ENCODE measurements at places on chromosomes 16 and 17.

- no peak for DNase-seq
These were observed 41.5 kb downstream of the NT5M start for GRCh38 chr17:17344507-17345293.

DNA sequence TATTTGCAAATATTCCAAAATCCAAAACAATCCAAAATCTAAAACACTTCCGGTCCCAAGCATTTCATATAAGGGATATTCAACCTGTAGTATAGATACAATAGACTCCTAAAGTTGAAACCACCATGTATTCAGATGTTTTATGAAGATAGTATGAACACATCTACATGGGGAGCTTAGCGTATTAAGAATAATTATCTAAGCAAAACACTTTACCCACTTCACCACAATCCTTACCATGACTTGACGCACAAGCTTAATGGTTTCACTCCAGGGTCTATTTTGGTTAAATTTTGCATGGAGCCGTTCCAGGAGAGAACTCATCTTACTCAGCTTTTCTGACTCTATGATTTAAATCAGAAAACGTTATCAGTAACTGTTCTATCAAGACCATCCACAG, 3.5 kb downstream of the MED1 start:
- no peak for DNase-seq

GRCh38 chr17:80822700-80823410, 168.8 kb upstream of the CHMP6 start:
- no peak for DNase-seq

DNA sequence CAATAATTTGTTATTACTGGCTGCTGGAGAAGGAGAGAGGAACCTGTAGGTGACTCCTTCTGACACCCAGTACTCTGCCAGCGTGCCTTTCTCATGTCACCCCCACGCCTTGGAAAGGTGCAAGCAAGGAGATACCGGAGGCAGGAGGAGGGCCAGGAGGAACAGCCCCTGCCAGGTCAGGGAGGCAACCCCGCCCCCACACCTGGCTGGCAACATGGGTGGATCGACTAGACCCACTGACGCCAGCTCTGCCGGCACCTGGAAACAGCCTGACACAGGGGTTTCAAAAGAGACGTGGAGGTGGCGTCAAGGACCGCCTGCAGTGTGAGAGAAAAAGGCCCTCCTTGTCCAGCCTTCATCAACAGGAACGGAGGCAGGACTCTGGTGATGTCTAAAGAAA, 62.3 kb downstream of the CYB5B start:
- no peak for DNase-seq

DNA sequence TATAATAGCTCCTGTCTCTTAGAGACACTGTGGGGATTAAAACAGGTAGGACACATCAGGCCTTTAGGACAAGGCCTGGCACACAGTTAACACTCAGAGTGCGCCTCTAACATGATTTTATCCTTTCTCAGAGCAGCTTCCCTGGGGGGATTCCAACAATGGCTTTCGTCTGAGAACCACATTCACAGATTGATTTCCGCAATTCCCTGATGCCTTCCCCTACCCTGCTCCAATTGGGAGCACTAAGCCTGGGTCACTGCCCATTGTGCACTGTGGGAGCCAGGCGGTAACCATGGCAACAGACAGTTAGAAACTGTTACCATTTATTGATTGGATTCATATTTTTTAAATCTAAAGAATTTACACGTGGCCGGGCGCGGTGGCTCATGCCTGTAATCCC, 5.9 kb upstream of the ALKBH5 start:
- DNase-seq: no peak

DNA sequence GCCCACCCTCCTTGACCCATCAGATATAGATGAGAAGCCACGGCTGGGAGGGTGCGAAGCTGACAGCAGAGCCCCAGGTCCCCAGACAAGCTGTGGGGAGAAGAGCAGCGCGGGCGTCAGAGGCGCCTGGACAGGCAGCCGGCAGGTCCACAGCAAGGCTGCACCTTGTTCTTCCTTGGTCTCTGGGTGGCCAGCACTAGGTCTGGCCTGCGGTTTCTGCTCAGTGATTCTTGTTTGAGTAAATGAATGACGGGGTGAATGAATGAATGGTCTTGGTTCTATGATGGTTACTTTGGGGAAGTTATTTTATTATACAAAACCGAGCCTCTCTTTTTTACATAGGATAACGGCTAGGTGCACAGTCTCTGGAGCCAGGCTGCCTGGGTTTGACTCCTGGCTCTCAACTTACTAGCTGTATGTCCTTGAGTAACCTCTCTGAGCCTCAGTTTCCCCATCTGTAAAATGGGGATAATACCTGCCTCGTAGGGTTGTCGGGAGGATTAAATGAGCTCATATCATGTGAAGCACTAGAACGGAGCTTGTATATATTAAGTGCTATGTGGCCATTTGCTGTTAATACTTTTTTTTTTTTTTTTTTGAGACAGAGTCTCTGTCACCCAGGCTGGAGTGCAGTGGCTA, 86.1 kb downstream of the RAB11FIP4 start:
- no peak for DNase-seq

- DNase-seq: no peak
These were observed 490.2 kb upstream of the SALL1 start for GRCh38 chr16:51641191-51641765.

GRCh38 chr17:8397636-8398035, at the start of gene RNF222:
RNF222 (minus strand) TSS chr17:8397827; CDS start chr17:8393461, 4,366 bp downstream.
- no peak for DNase-seq

GRCh38 chr17:68771867-68772515, 170.8 kb upstream of the FAM20A start:
- DNase-seq: peak; percentile 56

DNA sequence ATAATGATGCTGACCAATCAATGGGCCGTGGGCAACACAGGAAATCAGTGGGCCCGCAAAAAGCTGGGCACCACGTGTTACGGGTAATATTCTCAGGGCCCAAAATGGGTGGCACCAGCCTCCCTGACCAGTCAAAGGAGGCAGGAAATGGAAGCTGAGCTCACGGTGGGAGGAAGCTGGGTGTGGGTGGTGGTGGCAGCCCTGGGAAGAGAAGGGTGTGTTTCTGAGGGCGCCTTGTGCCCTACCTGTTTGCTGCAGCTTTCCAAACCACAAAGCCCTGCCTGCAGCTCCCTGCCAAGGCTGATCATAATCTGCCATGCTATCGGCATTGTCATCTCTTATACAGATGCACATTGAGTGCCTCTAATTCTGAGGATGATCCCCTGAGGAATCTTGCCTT, 457.9 kb downstream of the SLC39A11 start:
- no peak for DNase-seq

GRCh38 chr16:57540387-57540786, 2.1 kb upstream of the ADGRG5 start:
- no peak for DNase-seq

DNA sequence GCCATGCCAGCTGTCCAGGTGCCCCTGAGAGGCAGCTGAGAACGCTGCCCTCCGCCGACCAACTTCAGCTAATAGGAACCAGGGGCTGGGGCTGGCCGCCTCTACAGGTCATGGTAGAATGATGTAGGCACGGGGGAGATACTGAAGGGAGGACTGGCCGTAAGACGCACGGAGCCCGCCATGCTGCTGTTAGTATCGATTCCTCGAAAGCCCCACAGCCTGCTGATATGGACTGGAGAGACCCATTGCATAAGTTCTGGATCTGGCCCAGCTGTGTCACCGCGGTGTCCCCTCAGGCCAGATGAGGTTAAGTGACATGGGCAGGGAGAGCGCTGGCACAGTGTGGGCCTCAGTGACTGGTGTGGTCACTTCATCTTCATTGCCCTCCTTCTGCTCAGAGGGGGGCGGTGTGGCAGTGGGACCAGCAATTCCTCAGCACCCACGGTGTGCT, 75.6 kb downstream of the AMFR start:
- DNase-seq: no peak

- DNase-seq: no peak
These were observed 151.7 kb downstream of the PRKCB start for GRCh38 chr16:23987443-23987842.

DNA sequence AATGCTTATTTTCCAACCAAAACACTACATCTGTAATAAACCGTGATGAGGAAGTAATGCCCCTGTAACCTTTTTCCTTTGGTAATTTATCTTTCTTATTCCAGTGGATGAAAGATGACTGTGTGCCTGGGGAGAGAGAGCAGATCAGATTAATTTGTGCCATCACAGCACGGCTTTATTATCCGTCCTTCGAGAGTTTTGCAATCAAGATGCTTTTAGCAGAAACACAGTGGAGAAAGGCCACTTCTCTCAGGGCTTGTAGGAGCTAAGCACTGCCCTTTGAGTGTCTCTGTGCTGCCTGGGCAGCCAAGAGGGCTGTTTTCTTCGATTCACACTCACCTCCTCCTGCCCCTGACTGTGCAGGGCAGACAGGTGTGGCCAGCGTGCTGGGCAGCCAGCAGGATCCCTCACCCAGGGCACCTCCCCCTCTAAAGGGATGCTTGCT, 190.2 kb downstream of the PRKCA start:
- no peak for DNase-seq

DNA sequence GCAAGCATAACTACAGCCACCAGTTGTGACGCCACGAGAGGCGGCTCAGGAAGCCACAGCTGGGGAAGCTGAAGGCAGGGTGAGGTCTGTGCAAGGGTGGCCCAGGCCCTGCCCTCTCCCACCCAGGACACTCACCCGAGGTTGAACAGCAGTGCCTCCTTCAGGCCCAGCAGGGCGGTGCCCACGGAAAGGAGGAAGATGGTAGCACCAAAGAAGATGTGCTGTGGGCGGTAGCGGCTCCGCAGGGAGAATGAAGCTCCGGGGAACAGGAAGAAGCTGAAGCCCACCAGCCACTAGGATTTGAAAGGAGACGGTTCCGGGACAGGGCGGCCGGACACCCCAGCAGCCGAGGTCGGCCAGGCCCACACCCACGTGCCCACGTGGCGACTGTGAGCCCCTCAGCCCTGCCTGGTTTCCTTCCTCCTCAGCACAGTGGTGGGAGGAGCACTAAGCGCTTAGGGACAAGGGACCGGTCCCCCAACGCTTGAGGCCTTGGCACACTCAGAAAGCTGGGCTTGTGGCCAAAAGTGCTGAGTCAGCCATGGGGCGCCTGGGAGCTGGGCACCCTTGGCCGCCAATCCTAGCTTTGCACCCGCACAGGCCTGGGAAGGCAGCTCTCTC, 11.0 kb downstream of the CYB561 start:
- DNase-seq: peak; percentile 44
